Activated CD4-positive, CD25-positive, alpha-beta regulatory T cell (primary cell): ENCODE measurements at places on chromosomes 13 and 19.

DNA sequence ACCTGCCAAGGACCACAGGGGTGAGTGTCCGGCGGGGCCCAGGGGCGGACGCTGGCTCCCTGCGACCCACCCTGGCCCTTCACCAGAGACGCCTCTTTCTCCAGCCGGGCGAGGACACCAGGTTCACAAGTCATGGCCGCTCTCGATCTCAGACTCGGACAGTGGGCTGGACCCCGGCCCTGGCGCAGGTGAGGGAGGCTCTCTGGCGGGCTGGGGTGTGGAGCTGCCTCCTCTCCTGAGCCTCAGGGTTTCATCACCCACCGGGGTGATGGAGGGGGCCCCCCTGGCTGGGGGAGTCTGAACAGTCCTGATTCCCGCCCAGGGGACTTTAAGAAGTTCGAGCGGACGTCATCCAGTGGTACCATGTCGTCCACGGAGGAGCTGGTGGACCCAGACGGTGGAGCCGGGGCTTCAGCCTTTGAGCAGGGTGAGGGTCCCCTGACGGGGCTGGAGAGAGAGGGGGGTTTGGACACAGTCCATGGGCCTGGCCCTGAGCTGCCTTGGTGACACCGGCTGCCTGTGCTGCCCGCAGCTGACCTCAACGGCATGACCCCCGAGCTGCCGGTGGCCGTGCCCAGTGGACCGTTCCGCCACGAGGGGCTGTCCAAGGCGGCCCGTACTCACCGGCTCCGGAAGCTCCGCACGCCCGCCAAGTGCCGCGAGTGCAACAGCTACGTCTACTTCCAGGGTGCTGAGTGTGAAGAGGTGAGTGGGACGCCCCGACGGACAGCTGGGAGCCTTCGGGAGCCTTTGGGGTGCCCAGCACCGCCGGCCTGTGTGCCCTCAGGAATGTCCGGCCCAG lies 13.6 kb downstream of the ARHGAP45 start:
- DNase-seq, result no peak

GRCh38 chr19:40754611-40755247 lies 3.7 kb downstream of the SNRPA start:
- no peak for DNase-seq

- no peak for DNase-seq
Measured at GRCh38 chr19:46551164-46551563, 50.0 kb upstream of the CALM3 start.

DNA sequence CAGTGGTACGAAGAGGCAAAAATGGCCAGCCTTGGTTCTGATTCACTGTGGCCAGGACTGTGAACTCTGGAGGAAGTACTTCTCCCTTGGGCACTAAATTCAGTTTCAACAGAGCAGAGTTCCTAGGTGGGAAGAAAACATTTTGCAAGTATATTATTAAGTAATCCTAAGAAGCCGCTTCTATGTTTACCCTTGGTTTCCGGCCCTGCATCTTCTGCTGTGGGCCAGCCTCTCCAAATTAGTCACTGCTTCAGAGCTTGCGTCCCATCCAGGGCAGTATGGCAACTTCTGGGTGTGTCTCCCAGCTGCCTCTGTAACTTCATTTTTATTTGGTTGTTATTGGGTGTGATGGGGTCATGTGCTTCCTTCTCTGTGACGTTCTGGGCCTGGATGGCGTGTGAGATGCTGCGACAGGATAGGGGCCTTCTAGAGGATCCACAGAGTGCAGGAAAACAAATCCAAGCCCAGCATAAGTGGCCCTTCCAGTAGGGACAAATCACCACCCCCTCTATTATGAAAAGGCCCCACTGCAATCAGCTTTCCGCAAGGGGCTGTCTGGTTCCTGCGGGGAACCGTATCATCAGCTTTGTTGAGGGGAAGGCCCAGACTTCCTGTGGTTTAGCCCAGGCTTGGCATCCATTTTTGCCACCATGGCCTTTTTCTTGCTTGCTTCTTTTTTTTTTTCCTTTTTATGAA lies 55.1 kb upstream of the C1QTNF9 start:
- DNase-seq, result peak; percentile 41

DNA sequence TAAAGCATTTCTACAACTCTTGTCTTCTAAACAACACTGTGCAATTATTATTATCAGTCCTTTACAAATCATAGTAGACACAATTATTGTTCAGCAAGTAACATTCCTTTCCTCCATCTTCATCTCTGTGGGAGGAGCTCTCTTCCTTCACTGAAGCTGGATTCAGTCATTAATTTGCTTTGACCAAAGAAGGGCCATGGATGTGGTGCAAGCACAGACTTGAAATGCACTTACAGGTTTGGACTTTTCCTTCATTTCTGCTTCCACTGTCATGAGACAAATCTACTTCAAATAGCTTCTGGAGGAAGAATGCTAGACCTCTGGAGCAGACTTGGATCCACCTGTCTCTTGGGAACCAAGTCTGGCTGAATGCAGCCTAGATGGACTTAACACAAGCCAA lies 336.6 kb upstream of the SLITRK6 start:
- no peak for DNase-seq

- no peak for DNase-seq
Measured at GRCh38 chr13:31967155-31967554, 64.4 kb upstream of the FRY start.

GRCh38 chr13:83883061-83883523 lies 818 bp upstream of the SLITRK1 start:
- no peak for DNase-seq

- no peak for DNase-seq
Measured at GRCh38 chr13:35704331-35704730, 227.8 kb upstream of the MAB21L1 start.

DNA sequence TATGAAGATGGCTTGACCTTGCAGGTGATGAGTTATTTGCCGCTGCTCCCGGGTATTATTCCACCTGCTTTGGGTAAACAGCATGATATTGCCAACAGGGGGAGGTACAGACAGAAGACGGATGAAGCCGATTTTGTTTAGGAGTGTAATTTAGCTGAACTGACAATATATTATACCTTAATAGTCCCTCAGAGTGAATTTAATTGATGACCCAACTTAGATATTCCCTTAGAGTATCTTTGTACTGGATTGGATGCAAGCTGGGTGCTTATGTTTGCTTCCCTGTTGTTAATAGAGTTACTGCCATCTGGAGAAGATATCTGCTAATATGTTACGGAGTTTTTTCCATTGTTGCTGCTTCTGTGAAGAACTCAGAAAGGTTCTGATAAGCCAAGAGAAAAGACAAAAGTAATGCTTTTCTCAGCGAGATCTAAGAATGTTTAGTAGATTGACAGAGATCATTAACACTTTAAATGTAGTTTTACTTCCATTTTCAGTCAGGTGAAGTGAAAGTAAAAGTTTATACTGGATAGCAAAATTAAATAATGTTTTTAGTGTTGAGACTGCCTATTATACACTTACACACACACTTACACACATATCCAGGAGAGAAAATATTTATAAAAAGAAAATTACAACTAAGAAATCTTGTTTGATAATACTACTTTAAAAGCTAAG lies 2220.8 kb upstream of the PCDH20 start:
- DNase-seq, result no peak

GRCh38 chr13:83065108-83065507 lies 817.2 kb downstream of the SLITRK1 start:
- no peak for DNase-seq

- DNase-seq, result peak; percentile 45
Measured at GRCh38 chr19:34041925-34042521, 130.3 kb upstream of the LSM14A start.

- no peak for DNase-seq
Measured at GRCh38 chr13:79987323-79987722, 353.6 kb downstream of the SPRY2 start.

DNA sequence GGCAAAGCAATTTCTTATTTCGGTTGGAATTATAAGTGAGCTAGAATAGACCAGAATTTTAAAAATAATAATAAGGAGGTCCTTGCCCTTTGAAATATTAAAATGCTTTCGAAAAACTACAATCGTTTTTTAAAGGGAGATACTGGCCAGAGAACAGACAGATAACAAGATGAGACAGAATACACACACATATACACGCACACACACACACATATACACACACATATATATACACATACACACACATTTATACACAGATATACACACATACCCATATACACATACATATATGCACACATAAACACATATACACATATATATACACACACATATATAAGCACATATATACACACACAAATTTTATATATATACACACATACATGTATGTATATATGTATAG lies 175.3 kb upstream of the MIR17HG start:
- no peak for DNase-seq

DNA sequence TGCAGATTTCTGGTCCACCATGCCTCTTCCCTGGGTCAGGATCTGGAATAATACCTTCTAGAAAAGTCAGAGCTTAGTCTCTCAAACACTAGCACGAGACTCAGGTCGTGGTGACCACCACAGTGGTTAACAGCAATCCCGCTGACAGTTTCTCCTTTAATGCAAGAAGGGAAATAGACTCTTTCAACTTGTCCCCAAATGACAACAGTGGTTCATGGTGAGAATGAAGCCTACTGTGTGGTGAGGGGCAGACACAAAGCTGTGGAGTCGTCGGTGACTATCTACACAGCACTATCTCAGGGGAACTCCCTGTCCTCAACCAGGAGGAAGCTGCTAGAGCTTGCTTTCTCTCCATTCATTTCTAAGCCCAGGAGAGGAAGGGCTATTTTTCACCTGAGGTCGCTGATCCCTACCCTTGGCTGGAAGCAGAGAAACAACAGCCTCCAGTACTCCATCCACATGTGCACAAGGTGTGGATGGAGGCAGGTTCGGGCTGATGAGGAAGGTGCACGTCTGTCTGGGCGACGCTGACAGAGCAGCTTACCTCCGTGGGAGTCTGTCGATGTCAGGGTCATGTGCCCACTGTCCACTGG lies 72.4 kb downstream of the STK24 start:
- no peak for DNase-seq

DNA sequence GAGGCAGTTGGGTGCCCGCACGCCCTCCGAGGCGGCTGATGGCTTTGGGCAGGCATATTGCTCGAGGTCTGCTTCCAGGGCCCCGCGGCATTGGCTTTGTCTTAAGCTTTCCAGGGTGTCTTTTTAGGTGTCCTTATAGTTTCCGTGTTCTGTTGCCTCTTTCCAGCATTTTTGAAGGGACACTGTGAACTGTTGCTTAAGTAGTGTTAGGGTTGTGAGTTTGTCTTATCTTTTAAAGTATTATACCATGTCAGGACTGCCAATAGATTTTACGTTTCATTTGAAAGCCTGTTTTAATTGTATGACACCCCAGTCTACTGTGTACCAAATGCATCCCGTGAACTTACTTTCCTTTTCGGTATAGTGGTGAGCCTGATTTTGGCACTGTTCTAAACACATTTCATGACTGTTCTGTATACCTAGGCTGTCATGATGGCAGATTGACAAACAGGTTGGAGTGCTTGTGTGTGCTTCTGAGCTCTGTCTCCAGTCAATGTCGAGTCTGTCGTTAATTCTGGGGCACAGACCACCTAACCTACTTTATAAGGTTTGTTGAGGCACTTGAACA lies 656 bp downstream of the PCCA start:
- DNase-seq, result no peak

DNA sequence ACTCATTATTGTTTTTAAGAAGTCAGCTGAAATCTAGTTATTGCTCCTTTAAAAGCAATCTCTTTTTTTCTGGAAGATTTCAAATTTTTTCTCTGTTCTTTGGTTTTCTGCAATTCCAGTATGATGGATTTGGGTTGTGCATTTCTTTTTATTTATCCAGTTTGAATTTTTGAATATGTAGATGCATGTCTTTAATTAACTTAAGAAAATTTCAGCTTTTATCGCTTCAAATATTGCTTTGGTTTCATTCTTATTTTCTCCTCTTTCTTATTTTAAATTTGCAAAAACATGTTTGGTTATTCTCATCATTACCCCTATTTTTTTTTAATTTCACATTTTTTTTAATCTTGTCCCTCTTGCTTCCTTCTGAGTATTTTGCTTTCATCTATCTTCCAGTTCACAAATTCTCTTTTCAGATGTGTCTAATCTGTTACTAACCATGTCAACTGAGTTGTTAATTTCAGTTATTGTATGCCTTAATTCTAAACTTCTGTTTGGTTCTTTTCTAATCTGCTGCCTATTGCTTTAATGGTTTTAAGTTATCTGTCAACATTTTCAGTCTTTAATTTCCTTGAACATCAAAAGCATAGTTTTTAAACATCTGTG lies 56.8 kb downstream of the RAP2A start:
- no peak for DNase-seq

DNA sequence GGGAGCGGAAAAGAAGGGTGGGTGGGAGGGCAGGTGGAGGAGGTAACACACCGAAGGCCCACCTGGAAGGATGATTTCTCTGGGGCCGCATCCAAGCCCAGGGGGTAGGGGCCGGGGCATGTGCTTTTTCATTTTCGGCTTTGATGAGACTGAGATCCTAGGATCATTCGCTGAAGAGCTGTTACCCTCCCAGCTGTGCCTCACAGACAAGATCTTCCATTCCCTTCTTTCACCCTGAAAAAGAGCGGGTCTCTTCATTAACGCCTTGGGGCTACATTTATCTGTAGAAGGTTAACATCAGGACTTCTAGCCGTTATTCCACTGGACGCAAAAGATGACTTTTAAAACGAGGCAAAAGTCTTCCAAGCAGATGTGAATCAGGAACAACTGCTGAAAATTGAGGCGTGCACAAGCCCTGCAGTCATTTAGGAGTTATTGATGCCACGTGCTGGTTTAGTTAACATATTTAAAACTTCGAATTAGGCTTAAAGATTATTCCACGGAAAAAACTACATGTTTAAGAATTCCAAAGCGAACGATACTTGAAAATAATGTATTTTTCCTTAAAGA lies 1.1 kb downstream of the LMO7 start:
- DNase-seq, result no peak

GRCh38 chr13:49086722-49087121 lies 111.0 kb downstream of the FNDC3A start:
- DNase-seq, result no peak

- no peak for DNase-seq
Measured at GRCh38 chr13:24146961-24147569, 13.5 kb upstream of the SPATA13 start.

- no peak for DNase-seq
Measured at GRCh38 chr13:106852436-106852835, 284.5 kb upstream of the ARGLU1 start.

DNA sequence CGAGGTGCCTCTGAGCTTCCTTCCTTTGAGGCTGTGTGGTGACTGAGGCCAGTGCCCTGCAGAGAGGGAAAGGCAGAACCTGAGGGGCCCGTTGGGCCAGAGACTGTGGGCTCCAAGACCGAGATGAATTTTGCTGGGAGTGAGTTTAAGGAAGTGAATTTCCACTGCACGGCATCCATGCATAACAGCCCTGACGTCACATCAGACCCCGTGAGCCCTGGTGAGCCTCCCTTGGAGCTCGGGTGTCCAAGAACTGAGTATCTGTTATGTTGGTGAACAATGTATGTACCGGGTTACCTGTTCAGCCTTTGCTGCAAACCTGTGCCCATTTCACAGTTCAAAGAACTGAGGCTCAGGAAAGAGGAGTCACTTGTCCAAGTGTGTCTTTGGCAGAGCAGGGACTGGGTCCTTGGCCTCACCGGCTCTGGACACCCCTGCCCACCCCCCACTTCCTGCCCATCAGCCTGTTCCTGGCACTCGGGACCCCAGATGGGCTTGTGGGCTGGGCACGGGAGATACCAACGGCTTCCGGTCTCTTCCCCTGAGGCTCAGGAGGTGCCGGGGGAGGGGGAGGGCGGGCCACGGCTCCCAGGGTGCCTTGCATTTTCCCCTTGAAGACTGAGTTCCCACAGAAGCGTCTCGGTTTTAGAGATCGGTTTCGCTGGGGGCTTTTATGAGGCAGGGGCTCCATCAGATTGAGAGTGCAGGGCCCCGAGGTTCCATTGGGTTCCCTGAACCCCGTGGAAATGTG lies 33.7 kb downstream of the NFILZ start:
- no peak for DNase-seq
